ENCODE measurements at places on chromosomes 4 and X.

- no peak for DNase-seq
These were observed 97.3 kb upstream of the ATP6AP2 start for GRCh38 chrX:40483502-40483901.

GRCh38 chr4:71355045-71355444 lies 16.2 kb downstream of the SLC4A4 start:
- DNase-seq = no peak

- no peak for DNase-seq
These were observed 164.4 kb downstream of the QDPR start for GRCh38 chr4:17347445-17347844.

- peak; percentile 66 for DNase-seq
These were observed 31.4 kb downstream of the DOK7 start for GRCh38 chr4:3494462-3494871.

- no peak for DNase-seq
These were observed 1258.0 kb upstream of the IGFBP7 start for GRCh38 chr4:58368221-58368620.

DNA sequence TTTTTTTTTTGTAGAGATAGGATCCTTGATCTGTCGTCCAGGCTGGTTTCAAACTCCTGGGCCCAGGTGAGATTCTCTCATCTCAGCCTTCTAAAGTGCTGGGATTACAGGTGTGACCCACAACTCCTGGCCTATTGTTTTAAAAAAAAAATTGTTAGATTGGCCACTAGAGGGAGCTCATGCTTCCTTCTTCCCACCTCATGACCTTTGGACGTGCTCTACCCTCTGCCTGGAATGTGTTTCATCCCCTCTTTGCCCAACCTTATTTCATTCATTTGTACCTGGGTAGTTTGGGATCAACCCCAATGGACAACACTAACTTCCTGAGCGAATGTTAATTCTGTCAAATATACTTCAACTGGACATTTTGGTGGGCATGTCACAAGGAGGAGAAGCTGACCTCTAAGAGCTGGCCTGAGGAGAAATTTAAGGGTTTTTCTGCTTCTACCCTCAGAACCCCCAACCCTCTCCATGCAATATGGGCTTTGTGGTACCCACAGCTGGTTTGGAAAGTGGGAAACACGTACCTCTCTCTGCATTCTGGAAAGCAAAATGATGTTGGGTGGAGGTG lies 6.4 kb downstream of the PPEF2 start:
- DNase-seq = no peak

GRCh38 chr4:46909078-46909477 lies at the start of gene COX7B2:
TSS of gene COX7B2 (minus strand) at chr4:46909245. CDS start at chr4:46735192, 174,053 bp downstream.
- no peak for DNase-seq

DNA sequence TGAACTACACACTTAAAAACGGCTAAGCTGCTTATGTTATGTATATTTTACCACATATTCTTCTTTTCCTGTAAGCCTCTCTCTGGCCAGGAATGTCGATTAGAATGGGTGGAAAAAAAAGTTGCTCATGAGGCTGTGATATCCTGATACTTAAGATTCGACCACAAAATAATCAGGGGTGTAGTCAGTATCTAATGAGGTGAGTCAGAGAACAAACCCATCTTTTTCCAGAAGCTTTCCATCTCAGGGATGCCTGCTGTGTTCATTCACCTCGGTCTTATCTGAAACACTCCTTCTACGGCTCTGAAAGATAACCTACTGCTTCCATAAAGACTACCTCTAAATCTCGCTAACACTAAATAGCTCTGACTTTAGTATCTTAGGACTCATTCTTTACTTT lies 142.7 kb upstream of the MAP3K15 start:
- no peak for DNase-seq

GRCh38 chr4:53476232-53477037 lies 99.0 kb downstream of the FIP1L1 start:
- DNase-seq = no peak

- DNase-seq = no peak
These were observed 44.6 kb downstream of the RASSF6 start for GRCh38 chr4:73575660-73576059.

DNA sequence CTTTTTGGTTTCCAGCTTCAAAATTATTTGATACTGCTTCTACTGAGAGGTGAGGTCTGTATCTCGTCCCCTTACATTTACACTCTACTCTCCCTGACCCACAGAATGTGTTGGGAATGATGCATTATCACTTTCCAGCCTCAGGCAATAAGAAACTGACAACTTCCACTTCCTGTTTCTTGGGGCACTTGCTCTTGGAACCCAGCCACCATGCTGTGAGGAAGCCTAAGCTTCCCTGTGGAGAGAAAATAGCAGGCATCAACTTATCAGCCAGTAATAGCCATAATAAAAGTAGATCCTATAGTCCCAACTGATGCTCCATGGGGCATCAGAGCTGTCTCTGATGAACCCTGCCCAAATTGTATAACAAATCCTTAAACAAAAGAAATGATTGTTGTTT lies 32.6 kb downstream of the RELL1 start:
- peak; percentile 28 for DNase-seq

GRCh38 chr4:104425948-104426347 lies 68.7 kb downstream of the CXXC4 start:
- DNase-seq = no peak

GRCh38 chrX:39689376-39690104 lies 408.2 kb downstream of the BCOR start:
- no peak for DNase-seq

- DNase-seq = no peak
These were observed 29.2 kb downstream of the FANCB start for GRCh38 chrX:14843666-14844065.

- DNase-seq = no peak
These were observed 111.6 kb upstream of the CXCL13 start for GRCh38 chr4:77493829-77494551.

DNA sequence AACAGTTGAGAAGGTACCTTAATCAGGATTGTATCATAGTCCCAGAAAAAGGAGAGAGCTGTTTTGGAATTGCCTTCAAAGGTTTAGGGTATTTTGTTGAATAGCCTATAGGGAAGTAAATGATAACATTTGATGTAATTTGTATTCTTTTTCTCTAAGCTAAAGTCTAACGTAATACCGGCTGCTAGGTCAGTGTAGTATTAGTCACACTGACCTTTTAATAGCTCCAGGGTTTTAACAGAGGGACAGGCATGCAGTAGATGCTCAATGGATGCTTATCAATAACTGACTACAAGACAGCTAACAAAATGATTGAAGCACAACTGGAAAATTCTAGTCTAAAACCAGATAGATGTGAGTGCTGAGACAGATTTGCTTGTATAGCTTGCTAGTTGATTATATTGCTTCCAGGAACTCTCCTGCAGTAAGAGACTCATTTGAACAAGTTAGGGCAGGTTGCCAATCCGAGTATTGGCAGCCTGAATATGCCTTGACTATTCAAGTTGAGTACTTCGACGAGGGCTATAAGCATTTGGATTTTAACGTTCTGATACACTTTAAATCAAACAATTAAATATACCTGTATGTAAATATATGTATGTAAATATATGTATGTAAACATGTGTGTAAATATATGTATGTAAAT lies 16.5 kb upstream of the PNPLA4 start:
- DNase-seq = peak; percentile 41

- DNase-seq = no peak
These were observed 7.6 kb downstream of the CYBB start for GRCh38 chrX:37787423-37787869.

DNA sequence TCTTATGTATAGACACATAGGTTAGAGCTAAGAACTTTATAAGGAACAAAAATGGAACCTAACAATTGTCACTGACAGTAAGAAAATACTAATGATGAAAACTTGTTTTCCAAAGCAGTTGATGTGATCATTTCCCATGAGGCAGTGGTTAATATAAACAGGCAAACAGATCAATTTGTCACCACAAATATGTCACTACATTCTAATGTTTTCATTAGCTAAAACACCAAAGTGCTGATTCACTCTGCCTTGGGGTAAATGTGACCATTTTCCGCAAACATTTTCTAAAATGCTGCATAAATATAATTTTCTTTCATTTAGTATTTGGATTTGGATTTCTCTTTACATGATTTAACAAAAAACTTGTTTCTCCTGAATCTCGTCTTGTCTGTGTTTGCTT lies 408.9 kb upstream of the CTSO start:
- no peak for DNase-seq

- DNase-seq = no peak
These were observed 105.1 kb downstream of the CLDN22 start for GRCh38 chr4:183214912-183215488.

DNA sequence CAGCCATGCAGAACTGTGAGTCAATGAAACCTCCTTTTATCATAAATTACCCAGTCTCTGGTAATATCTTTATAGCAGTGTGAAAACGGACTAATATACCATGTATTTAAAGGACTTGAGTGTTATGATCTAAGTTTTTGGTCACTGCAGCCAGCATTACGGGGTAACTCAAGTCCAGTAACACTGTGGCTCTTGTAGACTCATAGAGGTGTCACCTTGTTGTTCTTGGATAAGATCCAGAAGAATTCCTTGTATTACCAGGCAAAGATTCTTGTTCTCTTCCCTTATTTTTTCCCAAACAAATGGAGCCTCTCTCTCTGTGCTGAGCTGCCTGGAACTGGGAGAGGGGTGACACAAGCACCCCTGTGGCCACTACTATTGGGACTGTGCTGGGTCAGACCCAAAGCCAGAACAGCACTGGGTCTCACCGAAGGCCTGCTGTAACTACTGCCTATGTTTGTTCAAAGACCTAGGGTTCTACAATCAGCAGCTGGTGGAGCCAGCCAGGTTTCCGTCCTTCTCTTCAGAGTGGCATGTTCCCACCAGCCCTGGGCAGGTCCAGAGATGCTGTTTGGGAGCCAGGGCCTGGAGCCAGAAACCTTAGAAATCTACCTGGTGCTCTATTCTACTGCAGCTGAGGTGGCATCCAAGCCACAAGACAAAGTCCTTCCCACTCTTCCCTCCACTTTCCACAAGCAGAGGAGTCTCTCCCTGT lies 43.7 kb upstream of the MED14 start:
- no peak for DNase-seq

DNA sequence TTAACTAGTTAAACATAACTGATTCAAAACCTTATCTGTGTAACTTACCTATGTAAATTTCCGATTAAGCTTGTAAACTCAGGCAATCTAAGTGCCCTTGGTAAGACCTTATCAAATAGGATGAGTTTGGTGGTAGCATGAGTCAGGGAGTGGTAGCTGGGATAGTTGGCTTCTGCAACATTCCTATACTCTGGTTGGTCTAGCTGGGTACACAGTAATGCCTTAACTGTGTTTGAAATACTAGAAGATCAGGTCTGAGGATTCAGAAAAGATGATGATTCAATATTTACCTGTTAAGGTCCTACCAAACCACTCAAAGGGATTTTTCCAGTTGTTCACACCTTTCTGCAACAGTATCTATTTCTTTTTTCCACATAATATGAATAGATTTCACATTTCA lies 5.3 kb downstream of the YIPF7 start:
- DNase-seq = no peak

DNA sequence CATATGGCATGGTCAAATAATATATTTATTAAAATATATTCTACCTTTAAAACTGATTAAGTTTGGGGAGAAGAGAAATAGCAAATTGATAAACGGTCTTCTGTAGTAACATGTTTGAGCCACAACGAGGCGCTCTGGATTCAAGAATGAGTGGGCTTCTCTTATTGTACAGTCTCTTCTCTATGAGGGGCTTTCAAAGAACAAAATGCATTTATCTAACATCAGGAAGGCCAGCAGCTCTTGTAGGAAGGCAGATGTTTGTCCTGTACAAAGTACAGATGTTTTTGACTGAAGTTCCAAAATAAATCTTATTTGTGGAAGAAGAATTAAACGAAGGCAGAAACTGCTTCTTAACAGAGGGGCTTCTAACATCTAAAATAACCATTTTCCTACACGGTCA lies 153.6 kb downstream of the RASL11B start:
- DNase-seq = no peak

DNA sequence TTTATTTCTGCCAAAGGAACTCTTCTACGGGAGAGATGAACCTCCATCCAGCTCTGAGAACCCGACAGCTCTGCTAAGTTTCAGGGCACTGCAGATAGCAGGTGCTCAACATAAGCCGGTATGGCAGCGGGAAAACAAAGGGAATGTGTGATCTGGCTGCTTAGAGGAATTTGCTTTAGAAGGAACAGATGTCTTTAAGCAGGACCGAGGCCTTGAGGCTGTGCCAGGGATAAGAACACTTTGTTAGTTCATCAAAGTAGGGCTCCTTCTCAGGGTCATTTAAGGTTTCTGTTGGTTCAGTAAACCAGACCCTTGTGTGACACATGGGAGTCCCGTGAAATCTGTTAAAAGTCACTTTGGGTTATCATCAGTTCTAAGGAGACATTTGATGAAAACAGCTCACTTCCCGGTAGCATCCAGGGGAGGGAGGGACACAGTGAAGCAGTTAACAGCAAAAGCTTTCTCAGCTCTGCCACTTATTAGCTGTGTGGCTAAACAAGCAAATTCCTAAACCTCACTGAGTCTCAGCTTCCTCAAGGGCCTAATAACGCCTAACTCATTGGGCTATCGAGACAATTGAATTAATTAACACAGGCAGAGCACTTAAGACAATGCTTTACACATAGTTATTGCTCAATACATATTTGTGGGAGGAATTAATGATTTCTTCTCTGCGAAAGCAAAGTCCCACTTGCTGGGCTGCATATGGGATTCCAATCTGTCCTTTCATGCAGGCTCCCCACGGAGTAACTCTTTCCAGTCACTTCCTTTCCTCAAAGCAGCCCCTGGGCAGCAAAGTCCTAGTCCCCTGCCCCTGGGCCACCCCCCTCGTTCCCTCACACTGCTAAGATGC lies 2.9 kb upstream of the FTSJ1 start:
- no peak for DNase-seq

DNA sequence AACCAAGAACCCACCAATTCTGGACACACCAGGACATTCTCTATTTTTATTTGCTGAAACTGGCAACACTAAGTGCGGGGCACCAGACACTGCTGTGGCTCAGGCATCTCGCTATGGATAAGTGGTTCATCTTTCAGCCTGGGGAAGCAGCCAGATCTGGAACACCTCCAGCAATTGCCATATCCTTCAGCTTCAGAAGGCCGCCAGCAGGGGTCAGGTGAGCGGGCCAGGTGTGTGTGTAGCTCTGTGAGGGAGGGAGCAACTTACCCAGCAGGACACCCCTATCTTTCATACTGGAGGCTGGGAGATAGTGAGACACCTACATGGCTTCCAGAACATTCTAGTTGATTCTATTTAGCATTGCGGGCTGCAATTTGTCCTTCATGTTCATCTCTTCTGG lies 57.0 kb upstream of the GBA3 start:
- DNase-seq = no peak

DNA sequence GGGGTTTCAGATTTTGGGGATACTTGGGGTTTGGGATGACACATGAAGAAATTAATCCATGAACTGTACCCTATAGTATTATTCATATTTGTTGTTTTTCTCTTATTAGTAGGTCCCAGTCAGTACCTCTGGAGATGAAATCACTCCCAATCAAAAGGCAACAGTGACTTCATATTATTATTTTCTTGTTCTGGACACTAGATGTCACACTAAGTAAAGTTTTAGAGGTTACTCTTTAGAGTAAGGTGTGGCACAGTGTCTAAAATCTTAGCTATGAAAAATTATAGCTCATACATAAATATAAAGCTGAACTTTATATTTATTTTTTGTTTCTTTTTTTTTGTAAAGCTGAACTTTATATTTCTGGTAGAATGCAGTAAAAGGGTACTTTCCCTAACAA lies 35.1 kb downstream of the FAM114A1 start:
- no peak for DNase-seq

- DNase-seq = no peak
These were observed 232.3 kb downstream of the FRMPD4 start for GRCh38 chrX:12370497-12370986.
